ENCODE measurements at places on chromosomes 6 and 20.

- DNase-seq = no peak
Measured at GRCh38 chr6:36970892-36971842, 14.8 kb downstream of the MTCH1 start.

DNA sequence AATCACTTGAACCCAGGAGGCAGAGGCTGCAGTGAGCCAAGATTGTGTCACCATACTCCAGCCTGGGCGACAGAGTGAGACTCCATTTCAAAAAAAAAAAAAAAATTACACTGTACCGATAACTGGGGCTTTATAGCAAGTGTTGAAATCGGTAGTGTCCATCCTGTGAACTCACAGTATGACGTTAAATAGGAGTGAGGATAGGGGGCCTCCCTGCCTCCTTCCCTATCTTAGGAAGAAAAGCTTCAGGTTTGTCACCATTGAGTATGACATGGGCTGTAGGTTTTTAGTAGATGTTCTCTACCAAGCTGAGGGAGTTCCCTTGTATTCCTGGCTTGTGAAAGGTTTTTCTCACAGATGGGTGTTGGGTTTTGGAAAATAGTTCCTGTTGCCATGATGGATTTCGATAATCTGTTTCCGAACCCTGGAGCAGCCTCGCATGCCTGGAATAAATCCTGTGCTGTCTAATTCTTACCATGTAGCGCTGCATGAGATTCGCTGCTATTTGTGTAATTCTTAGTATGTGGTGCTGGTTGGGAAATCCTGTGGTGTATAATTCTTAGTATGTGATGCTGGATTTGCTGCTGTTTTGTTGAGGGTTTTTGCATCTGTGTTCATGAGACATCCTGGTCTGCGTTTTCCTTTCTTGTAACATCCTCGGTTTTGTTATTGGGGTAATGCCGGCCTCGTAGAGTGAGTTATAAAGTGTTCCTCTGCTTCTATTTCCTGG, 23.6 kb downstream of the NTSR1 start:
- peak; percentile 50 for DNase-seq

- DNase-seq = peak; percentile 46
Measured at GRCh38 chr6:43772681-43773049, 2.7 kb downstream of the VEGFA start.

- DNase-seq = no peak
Measured at GRCh38 chr6:19070520-19070919, 683.4 kb downstream of the RNF144B start.

DNA sequence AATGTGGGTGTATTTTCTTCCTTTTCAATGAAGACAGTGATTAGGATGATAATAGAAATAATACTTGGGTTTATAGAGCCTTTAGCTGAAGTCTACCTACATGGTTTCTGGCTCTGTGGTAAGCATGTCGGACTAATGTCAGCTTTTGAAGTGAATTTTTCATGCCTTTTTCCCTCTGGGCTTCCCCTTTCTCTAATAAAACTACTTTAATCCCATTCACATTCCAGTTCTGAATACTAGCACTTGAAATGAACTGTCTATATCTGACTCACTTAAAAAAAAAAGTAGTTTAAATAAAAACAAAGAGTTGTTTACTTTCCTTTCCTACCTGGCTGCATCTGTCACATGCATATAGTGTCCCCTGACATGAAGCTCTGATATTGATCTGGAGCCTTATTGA, 545.9 kb upstream of the FLRT3 start:
- DNase-seq = no peak

- no peak for DNase-seq
Measured at GRCh38 chr6:88339761-88340160, 173.6 kb upstream of the CNR1 start.

GRCh38 chr20:46343975-46344357, 35.7 kb upstream of the CDH22 start:
- DNase-seq = no peak

DNA sequence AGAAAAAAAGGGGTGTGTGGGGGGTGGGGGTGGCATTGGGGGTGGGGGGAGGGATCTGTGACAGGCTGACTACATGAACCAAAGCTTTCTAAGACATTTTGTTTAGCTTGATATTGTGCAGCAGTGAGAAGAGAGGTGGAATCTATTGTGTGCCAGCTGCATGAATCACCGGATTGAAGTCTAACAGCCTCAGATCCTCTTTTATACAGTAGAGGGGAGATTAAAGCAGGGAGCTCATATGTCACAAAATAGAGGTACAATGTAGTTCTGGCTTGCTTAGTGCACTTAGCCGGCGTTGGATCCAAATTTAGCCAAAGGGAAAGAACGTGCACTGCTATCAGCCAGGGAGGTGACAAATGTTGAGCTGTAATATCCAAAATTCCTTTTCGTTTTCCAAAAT, 404.2 kb upstream of the CITED2 start:
- DNase-seq = no peak

DNA sequence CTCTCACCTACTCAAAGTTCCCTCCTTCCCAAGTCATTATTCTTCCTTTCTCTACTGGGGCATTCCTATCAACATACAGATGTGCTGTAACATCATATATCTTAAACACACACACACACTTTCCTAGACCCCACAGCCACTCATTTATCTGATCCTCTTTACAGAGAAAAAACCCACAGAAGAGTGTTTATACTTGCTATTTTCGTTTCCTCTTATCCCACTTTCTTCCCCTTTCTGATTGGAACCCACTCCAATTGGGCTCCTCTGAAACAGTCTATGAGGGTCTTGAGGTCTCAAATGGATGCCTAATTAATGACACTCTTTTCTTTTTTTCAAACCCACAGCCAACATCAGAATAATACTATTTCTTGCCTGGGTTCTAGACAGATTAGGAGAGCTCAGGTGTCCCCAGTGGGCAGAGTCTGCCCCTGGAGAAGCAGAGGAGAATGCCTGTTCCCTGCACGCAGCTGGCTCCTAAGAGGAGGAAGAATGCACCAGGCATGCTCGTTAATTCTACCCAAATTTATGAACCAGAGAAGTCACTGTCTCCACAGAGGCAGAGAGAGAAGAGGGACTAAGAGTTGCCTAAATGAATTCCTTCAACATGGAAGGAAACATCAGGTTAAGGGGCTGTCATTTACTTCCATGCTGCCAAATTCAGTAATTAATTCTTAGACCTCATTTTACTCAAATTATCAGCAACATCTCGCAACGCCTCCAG, 65.9 kb downstream of the CRYBG1 start:
- no peak for DNase-seq

Measured in hematopoietic multipotent progenitor cell treated with erythropoietin and hydrocortisone succinate and interleukin-3 and kit ligand, for 6 days (in vitro differentiated cells).